Bronchial epithelial cell (primary cell): ENCODE measurements at places on chromosomes 2 and 18. TPM values are rescaled to one million over a fixed set of nuclear protein-coding genes. Genes with fewer than 3 reads are reported as not detected.

BMP10 gene
- not detected in 2 replicates for total RNA-seq

HRH4 gene
- total RNA-seq = under 0.01 and 0.13 TPM in 2 replicates

FNDC4 gene
- 7.6 and 8.1 TPM in 2 replicates for total RNA-seq

C2orf15 gene
- 0.90 and 1.1 TPM in 2 replicates for total RNA-seq

SCTR gene
- total RNA-seq = not detected in 2 replicates
